ENCODE measurements at places on chromosomes 2 and 18. TPM values are rescaled to one million over a fixed set of nuclear protein-coding genes. Genes with fewer than 3 reads are reported as not detected.

The CCDC85A gene
- polyA plus RNA-seq = 1.5 TPM

DNA sequence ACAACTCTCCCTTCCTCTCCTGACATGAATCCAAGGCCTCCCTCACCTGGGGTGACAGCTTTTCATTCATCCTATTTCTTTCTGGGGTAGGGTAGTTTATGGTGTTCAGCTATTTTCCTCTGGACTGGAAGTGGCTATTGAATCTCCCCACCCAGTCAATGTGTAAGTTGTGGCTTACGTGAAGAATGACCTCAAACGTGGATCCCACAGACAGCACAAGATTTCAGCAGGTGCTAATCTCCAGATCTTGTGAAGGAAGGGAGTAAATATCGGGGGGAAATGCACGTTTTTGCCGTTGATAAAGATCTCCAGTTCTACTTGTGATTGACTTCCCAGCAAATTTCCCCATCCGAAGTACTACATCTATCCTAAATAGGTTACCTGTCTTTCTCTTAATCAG is 71.4 kb upstream of the THOC1 start:
- DNase-seq = no peak

DNA sequence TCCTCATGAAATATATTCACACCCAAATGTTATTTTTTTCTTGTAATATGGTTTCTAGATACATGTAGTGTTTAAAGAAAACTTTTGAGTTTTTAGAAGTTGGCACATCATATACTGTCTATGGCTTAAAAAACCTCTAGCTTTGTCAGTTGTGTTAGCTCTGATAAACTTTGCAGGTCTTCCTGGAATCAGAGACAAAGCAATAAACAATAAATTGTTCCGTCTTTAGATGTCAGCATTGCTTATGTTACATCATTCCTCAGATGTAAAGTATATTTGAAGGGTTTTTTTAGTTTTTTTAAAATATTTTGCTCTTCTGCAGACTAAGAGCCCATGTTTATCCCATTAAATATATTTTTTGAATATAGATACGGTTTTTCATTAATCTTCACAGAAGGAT is 145.1 kb downstream of the GPD2 start:
- DNase-seq = no peak

GRCh38 chr2:191020742-191021381 is 6.9 kb upstream of the STAT1 start:
- peak; percentile 30 for DNase-seq

- peak; percentile 51 for DNase-seq
These were observed 39.4 kb upstream of the TXNDC2 start for GRCh38 chr18:9846162-9846925.

The FSHR gene
- polyA plus RNA-seq = 0.12 TPM

DNA sequence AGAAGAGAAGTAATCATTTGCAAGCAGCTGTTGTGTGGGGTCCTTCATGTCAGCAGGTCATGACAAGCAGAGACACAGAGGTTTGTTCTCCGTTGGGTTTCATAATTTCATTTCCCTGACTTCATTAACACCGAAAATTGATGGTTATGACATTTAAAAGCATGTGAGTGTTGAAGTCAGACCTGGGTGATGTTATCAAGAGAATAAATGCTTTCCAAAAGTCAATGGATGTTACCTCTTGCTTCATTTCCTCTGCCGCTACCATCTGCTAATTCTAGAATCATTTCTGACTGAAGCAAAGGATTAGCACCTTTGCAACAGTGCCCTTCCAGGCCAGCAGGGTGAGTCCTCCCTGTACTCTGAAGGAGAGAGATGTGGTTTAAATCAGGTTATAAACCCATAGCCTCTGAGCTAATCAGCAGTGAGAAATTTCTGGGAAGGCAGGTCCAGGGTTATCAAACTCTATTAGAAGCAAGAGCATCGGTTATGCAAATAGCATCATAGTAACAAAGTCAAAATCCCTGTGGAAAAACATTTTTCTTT is 446.2 kb downstream of the PIK3C3 start:
- no peak for DNase-seq

The VWC2L gene
- not detected for polyA plus RNA-seq

DNA sequence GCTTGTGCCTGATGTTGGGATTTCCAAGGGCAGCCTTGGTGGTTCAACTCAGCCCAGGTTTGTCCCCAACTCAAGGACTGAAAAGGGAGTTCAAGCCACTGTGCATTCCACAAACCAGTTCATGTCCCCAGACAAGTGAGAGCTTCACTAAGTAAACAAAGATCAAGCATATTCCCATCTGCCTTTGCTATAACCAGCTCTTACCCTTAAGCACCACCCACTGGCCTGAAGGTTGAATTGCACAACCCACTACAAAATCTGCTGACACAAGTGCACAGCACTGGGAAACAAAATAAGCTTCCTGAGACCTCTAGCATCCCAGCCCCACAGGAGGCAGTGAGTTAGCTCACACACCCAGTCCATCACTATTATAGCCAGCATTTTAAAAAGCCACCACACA is 516.7 kb downstream of the NR4A2 start:
- no peak for DNase-seq

The LONRF2 gene
- polyA plus RNA-seq = 2.5 TPM

- DNase-seq = no peak
These were observed 181.1 kb upstream of the ARL4C start for GRCh38 chr2:234677758-234678538.

GRCh38 chr18:13302457-13303225 is 84.1 kb downstream of the LDLRAD4 start:
- peak; percentile 41 for DNase-seq

GRCh38 chr2:223537651-223538601 is 64.2 kb downstream of the SCG2 start:
- no peak for DNase-seq

The HOXD13 gene
- polyA plus RNA-seq = not detected

DNA sequence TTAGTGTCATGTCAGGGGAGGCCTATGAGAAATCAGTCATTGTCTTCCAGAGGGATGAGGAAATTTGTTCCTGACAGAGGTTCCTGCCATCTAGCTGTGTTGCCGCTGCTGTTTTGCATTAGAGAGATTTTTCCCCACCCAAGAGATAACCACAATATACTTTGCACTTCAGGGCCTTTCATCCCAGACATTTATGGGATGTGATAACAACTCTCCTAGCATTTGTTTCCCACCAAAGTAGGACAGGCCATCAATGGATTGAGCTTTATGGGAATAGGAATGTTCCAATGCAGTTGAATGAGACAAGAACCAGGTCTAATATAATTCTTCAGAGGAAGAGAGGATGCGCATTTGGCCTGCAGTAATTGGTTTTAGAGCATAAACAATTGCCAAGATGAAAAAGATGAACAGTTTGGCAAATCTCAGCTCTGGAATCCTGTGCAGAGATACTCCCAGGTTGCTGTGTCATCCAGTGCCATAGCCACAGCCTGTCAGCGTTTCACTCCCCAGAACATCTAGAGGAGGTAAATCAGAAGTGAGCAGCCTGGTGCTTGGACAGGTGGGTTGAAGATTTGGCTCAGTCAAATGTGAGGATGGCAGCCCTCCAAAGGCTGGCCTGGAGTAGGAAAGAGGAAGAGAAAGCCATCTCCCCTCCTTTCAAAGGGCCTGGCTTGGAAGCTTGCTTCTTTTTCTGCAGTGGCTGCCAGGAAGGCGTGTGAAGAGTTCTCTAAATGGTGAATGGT is 93.7 kb upstream of the SETBP1 start:
- DNase-seq = no peak

DNA sequence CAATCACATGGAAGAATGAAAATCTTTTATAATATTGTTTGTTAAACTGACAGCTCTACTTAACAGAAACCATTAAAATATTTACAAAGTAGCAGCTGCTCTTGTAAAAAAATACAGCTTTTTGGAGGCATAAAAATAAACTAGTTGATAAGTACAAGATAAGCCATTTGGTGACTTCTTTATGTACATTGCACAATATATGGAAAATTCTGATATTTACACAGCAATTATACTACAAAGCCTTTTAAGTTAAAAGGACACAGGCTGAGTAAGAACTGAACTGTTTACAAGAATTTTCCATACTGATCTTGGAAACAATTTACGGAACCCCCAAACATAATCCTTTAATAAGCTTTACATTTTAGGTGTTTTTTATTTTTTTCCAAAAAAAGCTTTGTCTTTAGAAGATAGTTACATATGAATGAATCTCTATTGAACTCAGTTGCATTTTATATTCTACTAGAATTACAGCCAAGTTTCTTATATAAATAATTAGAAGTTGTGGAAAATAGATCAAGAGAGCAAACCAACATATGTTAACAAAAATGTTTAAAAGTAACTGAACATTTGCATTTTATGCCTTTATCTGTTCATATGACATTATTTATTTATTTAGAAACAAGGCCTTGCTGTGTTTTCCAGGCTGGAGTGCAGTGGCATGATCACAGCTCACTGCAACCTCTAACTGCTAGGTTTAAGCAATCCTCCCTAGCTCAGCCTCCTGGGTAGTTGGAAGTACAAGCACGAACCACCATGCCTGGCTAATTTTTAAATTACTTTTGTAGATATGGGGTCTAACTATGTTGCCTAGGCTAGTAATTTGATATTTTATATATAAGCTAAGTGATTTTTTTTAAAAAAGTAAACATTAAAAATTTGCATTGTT is 142.5 kb downstream of the OTX1 start:
- peak; percentile 2 for DNase-seq

DNA sequence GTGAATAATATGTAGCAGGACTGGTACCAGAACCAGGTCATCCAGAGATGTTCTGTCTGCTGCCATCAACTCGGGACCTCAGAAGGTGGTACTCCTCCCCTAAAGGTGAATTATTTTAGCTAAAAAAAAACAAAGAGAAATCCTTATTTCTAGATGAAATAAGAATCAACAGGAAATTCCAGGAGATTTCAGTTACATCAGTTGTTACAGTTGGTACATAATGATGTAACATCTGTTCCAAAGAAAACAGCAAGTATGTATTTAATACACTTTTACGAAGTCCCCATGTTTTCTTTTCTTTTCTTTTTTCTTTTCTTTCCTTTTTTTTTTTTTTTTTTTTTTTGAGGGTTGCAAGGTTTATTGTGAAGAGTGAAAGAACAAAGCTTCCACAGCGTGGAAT is 33.6 kb upstream of the CD28 start:
- no peak for DNase-seq

DNA sequence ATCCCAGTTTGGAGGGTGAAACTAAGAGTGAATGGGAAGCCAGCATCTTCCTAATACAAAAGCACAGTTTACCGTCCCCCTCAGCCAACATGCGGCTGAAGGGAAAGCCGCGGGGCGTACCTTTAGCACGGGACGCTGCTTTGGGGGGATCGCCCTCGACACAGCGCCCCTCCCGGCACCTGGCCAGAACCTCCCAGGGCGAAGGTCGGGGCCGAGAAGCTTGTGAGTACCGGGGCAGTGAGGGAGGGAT is at the start of gene METTL8:
Gene METTL8, minus strand, starts transcription at position 228 of the 250 bp plus-strand sequence. CDS start 41,805 bp downstream, outside the sequence.
- no peak for DNase-seq

DNA sequence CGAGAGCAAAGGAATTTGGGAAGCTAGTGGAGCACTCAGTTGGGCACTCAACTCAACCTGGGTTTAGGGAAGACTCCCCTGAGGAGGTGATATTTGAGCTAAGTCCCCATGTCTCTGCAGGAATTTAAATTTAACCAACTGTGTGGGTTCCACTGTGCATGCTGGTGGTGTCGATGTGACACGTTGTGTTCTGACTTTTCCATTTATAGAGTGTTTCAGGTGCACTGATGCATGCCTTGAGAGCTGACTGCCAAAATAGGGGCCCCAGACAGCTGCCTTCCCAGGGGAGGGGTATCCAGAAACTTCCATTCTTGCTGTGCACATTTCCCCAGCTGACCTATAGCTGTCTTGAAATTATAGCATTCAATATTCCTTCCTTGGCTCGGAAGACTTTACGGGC is 63.7 kb upstream of the BCL2L11 start:
- DNase-seq = no peak

DNA sequence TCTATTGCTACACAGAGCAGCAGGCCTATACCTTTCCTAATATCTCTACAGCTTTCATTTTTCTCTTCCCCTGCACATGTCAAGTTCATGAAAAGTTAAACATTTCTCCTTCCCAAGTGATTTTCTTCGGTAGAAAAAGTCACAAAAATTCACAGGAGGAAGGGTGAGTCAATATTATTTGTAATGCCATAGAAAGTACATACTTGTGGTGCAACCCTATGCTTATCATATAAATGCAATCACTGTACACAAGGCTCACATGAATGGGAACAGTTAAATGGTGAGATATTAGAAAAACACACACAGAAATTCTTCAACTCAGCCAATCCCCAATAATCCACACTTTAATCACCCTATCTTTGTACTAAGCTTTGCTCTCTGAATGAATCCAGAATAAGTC is 651.6 kb downstream of the LRRTM4 start:
- no peak for DNase-seq

- DNase-seq = no peak
These were observed 180.6 kb downstream of the PARD3B start for GRCh38 chr2:204725693-204726360.

DNA sequence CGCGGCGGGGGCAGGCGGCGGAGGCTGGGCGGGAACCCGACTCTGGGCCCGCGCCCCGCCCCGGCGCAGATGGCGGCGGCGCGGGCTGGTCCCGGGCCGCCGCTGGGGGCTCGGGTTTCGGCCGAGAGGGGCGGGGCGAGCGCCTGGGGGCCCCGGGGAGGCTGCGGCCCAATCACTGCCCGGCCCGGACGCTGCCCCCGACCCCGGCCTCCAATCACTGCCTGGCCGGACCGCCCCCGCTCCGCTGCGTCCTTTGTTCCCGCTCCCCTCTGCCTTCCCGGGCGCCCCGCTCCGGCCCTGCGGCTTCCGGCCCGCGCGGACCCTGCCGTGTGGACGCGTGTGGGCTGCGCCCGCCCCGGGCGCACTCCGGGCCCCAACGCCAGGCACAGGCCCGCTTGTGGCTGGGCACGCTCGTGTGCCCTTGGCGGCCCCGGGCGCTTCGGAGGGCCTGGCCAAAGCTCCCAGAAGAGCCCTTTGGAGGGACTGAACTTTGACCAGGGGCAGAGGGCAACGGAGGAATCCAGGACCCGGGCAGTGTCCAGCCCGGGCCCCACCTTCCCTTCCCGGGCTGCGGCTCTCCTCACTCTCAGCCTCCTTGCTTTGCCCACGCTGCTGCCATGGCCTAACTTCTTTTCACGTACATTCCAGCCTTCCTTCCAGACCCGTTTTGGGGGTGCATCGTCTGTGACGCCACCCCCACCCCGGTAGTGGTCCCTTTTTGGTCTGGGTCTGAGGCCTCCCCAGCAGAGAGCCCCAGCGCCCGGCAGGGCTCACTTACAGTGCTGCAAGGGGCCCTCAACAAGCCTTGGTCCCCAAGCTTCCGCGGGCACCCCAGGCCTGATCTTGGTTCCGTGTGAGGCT is 27.1 kb upstream of the PTMA start:
- peak; percentile 89 for DNase-seq

- DNase-seq = no peak
These were observed 68.3 kb upstream of the RND3 start for GRCh38 chr2:150555611-150556356.
